ENCODE measurements at places on chromosomes 7 and 10.

DNA sequence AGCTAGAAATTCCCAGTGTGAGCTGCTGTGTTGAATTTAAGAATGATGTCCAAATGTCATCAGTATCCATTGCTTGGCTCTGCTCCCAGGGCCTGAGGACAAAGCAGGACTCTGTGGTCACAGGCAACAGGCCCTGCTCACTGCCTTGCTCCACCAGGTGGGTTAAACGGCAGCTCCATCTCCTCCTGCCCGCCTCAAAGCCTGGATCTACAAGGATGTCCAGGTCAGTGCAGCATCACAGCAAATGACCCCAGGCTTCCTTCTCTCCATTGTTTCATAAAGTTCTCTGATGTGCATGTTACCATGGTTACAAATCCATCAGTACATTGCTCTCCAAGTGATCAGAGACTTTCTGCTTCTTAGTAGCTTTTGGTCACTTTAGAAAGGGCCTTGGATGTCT is 322.0 kb upstream of the ZNF32 start:
- DNase-seq: no peak

DNA sequence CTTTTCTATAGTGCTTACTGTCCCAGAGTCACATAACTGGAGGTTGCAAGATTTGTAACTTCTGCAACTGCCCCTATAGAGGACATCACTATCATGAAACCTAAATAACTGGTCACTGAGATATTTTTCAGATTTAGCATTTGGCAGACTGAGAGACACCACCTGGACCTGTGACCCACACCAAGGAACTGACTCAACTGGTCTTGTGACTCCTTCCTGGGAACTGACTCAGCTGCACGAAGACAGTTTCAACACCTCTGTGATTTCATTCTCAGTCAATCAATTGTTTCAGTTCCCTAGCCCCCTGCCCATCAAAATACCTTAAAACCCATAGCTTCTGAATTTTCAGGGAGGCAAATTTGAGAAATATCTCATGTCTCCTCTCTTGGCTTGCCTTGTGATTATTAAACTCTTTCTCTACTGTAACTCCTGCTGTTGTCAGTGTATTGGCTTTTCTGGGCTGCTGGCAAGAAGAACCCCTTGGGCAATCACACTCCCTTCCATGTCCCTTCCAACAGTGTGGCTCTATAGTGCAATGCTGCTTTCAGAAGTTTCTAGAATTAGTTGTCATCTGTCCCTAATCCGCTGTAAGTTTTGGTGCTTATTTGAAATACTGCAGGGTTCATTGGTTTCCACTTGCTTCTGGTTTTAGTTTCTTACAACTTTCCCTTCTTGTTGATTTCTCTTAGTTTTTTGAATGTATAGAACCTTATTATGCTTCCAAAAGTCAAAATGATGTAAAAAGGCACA is 127.8 kb upstream of the ADCY1 start:
- DNase-seq: no peak

DNA sequence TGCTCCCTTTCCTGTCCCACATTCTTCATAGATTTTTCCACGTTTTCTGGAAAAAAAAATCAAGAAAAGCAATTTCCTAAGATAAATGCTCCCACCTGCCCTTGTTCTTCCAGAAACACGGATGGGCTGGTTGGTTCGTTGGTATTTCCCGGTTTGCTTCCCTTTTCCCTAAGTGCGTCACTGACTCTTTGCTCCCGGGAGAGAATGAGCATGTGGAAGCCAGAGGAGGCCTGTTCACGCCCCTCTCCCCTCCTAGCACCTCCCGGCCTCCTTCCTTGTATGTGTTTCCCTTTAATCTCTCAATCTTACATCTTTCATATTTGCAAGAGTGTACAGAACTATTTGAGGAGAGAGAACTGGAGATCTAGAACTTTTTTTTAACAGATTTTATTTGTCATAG is 442.0 kb downstream of the GFRA1 start:
- no peak for DNase-seq

DNA sequence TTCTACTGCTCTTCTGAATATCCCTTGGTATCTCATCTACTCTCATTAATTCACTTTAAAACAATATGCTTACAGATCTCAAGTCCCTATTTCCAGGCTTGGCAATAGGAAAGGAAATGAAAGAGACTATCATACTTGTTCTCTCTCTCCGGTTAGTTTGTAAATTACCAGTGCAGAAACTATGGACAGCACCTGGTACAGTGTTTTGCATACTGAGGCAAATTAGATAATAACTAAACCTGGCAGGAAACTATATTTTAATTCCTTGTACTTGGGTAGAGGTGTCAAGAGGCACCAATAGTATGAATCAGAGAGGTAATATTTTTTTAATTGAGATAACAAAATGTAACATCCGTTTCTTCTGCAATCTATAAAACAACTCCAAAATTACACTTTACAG is 97.7 kb upstream of the TMEM196 start:
- no peak for DNase-seq

DNA sequence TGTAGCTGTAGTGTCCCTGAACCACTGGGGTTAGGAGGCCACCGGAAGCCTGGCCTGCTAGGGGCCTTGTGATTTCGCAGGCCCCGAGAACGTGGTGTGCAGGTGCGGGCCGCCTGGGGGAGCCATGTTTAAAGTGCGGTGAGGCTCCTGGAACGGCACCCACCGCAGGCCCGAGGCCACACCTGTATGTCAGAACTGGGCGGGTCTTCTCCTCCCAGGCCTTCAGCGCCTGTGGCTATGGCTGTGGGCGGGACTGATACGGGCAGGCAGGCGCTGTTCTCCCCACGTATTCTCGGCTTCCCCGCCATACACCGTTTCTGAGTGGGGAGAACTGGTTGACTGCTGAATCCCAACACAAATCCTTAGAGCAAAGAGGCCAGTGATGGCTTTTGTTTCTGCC is 74.8 kb downstream of the DNAJB6 start:
- no peak for DNase-seq

GRCh38 chr7:43531700-43532099 is 51.2 kb upstream of the STK17A start:
- DNase-seq: peak; percentile 92

DNA sequence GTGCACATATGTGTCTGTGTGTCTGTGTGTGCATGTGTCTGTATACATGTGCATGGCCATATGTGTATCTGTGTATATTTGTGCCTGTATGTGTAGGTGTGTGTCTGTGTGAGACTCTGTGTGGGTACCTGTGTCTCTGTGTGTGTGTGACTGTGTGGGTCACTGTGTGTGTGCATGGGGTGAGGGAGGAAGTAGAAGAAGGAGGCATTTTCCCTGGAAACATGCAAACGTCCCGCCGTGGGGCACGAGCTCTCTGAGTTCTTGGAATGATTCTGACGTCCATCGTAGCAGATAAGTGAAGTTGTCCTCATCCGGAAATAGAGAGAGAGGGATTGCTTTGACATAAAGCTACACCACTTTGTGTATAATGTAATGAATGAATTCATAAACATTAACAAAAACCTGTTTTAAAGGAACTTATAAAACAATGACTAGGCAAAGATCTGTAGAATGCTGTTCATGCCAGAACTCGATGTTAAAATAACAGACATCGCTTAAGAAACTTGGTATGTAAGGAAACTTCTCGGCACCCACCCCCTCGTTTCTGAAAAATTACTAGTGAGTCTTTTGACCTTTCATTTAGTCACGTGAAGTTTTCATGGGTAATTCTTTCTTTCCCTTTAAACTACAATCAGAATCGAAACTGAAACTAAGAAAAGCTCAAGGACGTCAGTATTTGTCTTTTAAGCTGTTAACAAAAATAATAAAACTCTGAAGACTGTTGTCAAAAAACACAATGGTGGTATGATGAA is 43.6 kb upstream of the KLF6 start:
- DNase-seq: no peak

- DNase-seq: peak; percentile 33
These were observed at the start of gene IGFBP1 for GRCh38 chr7:45888185-45888992. IGFBP1 (plus strand) TSS chr7:45888488; CDS start chr7:45888653, 165 bp downstream.

GRCh38 chr10:111475720-111476119 is 398.9 kb downstream of the ADRA2A start:
- no peak for DNase-seq

- DNase-seq: no peak
These were observed 46.8 kb downstream of the CDC14C start for GRCh38 chr7:48971173-48971572.
